Occipital lobe (tissue), 3 donors: ENCODE measurements at places on chromosomes 5 and 9.

GRCh38 chr5:181047921-181048320 is 7.9 kb downstream of the BTNL9 start:
- DNase-seq, result no peak

DNA sequence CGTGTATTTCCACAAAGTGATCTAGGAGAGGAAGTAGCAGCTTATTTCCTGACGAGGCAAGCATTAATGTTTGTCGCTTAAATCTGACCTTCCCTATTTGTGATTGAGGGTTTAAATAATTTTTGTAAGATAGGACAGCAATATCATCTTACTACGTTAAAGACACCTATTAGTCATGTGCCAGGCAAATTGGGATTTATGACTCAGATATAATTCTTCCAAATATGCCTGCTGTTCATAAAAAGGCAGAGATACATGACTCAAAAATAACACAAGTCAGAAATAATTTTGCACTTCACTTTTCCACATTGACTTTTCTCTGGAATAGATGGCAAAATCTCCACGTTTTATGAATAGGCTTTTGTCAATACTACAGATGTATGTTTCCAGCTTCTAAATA is 43.0 kb upstream of the CDH12 start:
- DNase-seq, result no peak

GRCh38 chr5:169938439-169938838 is 41.9 kb downstream of the INSYN2B start:
- DNase-seq, result no peak

DNA sequence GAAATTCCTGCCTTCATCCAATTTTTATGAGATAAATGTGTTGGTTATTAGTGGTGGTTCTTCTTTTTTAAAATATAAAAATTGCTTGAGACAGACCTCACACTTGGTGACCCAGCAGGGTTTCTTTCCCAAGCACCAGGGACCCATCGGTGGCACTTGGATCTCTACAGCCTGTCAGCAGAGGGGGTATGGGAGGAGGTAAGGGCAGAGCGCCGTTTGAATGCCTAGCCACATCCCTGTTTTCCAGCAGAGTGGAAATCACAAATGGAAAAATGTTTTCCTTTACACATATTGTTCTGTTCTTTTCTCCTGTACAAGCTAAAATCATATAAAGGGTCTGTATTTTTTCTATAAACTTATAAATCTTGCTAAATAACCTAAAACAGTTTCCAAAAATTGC is 248.0 kb downstream of the NR3C1 start:
- DNase-seq, result no peak

DNA sequence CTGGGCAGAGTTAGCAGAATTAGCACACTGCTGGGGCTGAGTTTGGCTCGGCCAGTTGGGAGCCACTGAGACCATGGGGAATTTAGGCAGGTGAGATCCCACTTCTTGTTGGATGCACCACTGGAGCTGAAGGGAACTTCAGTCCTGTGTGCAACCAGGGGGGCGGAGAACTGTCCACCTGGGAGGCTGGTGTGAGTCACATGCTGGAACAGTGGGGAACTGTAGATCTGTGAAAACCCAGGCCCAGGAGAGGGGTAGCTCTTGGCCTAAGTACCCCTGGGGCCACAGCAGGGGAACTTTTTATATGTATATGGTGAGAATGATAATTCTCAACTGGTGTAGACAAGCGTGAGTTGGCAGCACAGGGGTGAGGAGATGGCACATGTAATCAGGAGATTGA is 237.5 kb upstream of the KIF2A start:
- DNase-seq, result no peak

GRCh38 chr5:120358949-120359348 is 105.2 kb upstream of the PRR16 start:
- no peak for DNase-seq
